Urinary bladder (tissue), 4 donors: ENCODE measurements at places on chromosomes 13 and 19. TPM values are rescaled to one million over a fixed set of nuclear protein-coding genes. Genes with fewer than 3 reads are reported as not detected.
A peak's percentile ranks its signal among the peaks of the same experiment; 100 is the strongest.

The C1QTNF9 gene
- 0.76 TPM for polyA plus RNA-seq

DNA sequence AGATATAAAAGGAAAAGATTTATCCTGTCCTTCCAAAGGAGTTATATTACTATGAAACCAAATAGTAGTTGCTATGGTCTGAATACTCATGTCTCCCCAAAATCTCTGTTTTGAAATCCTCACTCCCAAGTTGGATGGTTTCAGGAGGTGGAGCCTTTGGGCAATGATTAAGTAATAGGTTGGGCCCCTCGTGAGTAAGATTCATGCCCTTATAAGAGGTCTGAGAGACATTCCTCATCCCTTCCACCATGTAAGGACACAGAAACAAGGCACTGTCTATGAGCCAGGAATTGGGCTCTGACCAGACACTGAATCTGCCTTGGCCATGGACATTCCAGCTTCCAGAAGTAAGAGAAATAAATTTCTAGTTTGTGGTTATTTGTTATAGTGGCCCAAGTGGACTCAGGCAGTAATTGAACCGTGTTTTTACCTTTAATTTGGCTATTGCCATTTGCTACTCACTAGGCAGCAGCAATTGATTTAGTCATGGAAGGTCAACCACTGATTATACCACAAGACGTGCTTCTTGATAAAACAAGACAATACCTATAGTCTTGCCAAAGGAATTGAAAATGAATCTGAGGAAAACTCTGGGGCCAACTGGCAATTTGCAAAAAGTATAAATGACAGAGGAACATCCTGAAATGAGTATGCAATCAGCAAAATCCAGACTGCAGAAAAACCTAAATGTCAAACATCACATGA is 717.4 kb upstream of the SPRY2 start:
- no peak for DNase-seq

DNA sequence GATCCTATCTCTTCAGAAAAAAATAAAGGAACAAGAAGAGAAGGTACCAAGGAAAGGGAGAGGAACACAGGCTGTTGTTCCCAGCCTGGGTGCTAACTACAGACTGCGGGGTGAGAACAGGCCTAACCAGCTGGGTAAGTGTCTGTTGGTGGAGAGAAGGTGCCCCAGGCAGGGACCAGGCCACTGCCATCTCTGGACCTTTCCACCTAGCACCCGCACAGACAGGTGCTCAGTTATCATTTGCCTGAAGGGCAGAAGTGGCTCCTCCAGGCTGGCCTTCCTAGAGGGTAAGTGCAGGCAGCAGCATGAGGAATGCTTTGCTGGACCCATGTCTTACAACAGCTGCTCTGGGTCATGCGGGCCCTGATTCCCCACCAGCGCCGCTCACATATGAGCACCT is 10.1 kb downstream of the DNMT1 start:
- DNase-seq, result no peak

- no peak for DNase-seq
Observed at GRCh38 chr13:41590643-41591042, 133.3 kb downstream of the RGCC start.

DNA sequence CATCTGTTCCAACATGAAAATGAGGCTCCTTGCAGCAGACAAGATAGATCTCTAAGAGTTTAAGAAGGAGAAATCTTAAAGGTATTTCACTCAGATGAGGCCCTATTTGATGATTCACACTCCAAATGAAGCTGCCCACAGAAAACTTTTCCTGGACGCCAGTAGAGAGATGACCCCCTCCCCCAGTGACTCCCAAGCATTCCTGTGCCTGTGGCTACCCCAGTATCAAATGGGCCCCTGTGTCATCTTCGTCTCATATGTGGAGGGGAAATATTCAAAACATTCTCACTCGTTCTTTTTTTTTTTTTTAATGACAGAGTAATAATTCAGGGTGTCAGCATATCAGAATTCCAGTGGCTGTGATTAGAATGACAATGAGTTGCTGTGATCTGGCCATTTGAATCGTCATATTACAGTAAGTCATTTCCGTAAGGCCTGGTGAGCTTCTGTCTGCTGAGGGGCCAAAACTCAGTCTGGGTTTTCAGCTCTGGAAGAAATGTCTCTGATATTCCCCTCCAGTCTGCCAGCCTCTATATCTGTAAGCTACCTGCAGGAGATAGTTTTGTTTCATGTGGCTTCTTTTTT is 194.7 kb downstream of the URI1 start:
- no peak for DNase-seq

The ARL11 gene
- polyA plus RNA-seq, result 0.67 TPM

DNA sequence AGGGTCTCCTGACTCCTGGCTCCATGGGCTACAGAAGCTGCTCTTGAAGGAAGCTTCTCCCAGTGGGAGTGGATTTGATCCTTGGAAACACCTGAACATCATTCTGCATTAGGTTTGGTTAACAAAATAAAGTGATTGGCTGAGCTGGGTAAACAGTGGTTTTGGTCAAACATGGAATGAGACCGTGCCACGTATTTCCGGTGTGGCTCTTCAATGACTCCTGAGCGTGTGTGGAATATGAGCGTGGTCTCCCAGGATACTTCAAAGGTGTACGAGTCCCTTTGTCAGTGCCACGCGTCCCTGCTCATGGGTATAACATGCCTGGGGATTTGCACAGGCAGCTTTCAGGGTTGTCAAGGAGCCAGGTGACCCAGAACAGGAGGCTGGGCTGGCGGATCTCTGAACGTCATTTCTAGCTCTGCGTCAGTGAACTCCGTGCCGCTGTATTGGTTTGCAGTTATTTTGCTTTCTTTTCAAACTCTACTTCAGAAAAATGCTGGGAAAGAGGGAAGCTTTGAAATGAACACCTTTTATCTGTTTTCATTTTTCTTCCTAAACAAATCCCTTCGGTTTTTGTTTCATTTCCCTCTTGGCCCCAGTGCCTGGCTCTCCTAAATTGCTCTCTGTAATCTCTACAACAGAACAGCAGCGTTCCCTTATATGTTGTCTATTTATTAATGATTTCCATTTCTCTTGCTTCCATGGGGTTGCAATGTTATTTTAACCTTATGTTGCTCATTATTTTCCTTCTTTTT is 26.3 kb upstream of the GJB6 start:
- DNase-seq, result no peak

The CILP2 gene
- polyA plus RNA-seq, result 0.32 TPM

DNA sequence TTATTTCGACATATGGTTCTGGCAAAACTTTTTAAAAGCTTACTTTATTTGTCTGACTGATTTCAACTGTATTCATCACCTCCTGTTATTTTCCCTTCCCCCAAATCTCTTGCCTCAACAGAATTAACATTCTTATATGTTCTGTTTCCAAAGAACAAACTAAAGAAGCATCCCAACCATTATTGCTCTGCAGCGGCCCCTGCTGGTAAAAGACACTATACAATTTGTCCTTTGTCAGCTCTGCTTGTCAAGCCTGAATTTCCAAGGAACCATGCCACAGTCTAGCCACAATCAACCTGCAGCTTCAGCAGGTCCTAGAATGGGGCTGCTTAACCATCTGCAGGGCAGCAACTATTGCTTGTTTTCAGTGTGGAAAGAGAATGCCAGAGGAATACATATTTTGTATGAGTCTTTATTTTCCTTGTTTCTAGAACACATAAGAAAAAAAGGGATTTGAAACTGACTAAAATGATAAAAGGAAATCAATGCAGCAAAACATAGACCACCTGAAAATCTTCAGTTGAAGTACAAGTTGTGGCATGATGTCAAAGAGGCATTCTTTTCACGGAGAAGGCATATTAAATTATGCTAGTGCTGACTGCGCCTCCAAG is 845.3 kb downstream of the DIAPH3 start:
- DNase-seq, result peak; percentile 73

DNA sequence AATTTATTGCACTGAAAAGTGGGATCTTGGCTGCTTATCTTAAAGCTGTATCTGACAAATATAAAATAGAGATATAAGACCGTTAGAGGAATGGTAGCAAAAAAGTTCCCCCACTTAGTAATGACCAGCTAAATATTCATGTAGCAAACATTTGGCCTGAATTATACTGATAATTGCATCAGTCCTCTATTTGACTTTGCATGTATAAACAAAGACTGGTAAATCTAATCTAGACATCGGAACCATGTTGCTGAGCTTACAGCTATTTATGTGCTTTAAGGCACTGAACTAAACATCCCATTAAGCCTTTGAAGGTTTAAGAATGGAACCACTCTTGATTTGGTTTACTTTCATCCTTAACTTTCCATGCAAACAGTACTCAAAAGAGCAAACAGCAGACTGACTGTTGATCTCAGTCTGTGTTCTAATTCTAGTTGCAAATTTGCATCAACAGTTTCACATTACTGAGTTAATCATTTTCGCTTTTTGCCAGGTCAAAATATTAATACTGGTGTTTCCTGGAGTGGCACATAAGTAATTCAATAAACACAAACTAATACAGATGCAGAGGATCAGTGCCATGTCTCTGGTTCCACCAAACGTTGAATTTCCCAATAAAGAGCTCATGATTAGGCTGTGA is 203.5 kb upstream of the HTR2A start:
- no peak for DNase-seq

GRCh38 chr13:73960474-73960873 is 173.7 kb downstream of the KLF12 start:
- no peak for DNase-seq

The HIPK4 gene
- polyA plus RNA-seq, result 0.20 TPM

DNA sequence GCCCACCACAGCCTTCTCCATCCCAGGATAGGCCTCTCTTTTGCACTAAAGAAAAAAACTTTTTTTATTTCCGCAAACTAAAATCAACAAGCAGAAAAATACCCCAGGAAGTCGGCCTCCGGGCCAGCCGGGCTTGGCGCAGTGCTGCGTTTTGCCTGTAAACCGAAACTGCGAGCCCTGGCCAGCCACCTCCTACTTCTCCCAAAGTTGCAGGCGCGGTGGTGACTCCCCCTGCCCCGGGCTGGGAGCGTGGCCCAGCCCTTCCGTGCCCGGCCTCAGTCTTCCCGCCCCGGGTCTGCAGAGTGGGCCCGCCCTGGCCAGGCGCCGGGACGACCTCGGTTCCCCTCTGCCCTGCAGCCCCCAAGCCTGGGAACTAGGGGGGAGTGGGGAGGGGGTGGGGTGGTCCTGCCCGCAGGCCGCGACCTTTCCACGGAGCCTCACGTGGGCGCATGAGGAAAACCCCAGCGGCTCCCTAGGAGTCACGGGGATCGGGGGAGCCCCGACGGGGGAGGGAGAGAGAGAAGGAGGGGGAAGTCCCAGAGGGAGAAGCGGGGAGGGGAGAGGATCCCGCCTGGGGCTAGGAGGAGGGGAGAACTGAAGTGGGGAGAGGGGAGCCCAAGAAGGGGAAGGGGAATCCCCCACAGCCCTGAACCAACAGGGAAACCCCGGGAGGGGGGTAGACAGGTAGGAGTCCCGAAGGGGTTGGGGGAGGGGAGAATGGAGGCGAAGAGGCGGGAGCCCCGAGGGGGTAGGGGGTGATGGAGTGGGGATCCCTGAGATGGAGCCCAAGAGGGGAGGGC is 3.0 kb downstream of the GADD45B start:
- DNase-seq, result no peak
